ENCODE measurements at places on chromosomes 2 and 18.

- DNase-seq: no peak
Observed at GRCh38 chr2:144995482-144995881, 475.6 kb upstream of the ZEB2 start.

DNA sequence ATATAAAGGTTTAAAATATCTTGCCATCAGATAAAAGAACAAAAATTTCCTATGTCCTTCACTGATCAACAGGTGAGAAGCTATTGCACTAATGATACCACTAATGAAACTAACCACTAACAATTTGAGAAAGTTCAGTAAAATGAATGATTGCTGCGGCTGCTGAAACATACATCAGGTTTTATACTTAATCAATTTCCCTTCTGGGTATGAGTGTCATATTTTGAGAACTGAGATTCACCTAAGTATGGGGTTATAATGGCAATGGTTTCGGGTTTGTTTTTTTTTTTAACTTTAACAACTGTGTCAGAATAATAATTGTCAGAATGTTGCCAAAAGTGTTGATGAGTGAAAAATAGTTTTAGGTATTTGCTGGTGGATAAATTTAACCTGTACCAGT, 151.3 kb upstream of the SLC39A10 start:
- no peak for DNase-seq

DNA sequence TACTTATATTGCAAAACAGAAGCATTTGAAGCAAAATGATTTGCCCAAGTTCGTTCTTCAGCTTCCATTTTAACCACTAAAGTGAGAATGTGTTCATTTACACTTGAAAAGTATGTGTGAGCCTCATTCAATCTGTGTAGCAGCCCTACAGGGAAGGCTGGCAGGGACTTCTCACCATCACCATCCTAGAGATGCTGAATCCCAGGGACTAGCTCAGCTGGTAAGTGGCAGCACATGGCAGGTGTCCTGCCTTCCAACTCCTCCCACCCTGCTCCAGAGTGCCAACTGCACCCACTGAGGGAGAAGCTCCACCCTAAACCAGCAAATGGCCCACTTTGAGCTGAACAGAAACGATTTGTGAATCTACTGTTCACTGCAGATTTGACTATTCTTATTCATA, 91.5 kb downstream of the EN1 start:
- DNase-seq: no peak

GRCh38 chr2:6648596-6649247, 217.0 kb downstream of the CMPK2 start:
- peak; percentile 45 for DNase-seq

DNA sequence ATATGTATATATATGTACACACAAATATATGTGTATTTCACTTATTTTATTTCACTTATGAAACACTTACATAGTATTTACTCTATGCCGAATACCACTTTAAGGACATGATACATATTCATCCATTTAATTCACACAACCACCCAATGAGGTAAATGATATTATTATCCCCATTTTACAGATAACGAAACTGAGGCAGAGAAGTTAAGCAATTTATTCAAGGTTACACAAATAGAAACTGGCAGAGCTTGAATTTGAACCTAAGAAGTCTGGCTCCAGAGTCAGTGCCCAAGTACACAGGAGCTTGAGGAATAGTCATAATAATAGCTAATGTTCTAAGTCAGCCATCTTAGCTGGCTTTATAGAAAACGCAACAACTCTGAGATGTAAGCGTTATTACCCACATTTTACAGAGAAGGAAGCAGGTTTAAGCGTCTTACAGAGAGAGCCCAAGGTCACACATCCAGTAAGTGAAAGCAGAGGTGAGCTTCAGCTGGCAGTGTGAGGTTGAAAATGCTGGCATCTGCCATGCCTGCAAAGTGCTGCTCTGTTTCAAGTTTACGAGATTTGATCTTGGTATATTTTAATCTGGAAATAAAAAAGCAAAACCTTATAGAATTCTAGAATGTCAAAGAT, 326.9 kb downstream of the LPIN1 start:
- DNase-seq: no peak

DNA sequence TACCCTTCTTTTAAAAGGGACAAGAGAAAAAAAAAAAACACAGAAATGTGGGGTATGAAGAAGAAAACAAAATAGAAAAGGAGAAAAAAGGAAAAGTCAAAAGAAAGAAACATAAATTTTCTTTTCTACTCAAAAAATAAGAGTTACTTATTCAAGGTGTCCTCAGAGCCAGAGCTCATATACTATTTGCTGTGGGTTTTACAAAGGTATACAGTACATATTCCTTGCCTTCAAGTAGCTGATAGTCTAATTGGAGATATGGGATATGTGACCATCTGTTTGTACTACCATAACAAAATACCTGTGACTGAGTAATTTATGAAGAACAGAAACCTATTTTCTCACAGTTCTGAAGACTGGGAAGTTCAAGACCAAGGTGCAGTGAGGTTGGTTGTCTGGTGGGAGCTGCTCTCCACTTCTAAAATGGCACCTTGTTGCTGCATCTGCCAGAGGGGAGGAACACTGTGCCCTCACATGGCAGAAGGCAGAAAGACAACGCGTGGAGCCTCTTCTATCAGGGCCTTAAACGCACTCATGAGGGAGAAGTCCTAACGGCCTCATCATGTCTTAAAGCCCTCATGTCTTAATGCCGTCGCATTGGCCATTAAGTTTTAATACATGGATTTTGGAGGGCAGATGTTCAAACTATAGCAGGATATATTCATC, 33.9 kb downstream of the NBAS start:
- DNase-seq: no peak

GRCh38 chr2:38074058-38074763, 1.7 kb downstream of the CYP1B1 start:
- DNase-seq: no peak

- DNase-seq: no peak
Observed at GRCh38 chr2:55345064-55345463, 74.6 kb downstream of the CCDC88A start.

DNA sequence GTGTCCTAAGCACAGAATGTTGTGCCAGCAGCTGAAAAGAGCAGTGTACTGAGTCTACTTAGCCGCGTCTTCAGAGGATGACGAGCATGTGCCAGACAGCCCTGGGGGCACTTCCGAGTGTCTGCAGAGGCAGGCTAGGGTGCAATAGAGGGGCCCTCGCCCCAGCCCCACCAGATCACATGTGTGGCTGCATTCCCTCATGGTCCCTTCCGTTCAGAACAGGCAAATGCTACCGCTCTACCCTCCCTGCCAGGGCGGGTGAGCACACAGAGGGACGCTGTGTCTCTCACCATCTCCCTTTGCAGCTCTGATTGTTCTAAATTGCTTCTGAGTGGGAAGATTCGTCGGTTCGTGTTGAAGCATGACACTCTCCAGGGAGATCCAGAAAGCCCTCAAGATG, 212.2 kb upstream of the RAB12 start:
- DNase-seq: no peak

GRCh38 chr18:10217211-10217610, 237.2 kb upstream of the APCDD1 start:
- no peak for DNase-seq

DNA sequence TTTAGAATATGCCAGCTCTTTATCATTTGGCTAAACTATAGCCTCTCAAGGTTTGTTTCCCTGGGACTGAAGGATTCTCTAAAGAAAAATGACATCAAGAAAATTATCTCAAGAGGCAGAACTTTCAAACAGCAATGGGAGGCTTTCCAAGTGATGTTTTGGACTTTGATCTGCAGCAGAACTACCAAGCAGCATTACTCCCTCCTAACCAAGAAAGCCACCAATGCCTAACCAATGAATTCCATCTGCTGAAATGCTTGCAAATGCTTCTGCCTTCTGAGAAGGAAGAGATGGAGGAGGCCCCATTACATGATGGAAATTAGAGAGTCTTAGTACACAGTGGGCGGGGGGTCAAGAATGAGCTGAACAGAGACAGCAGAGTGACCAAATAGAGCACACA, 95.1 kb upstream of the SLC35G4 start:
- no peak for DNase-seq

DNA sequence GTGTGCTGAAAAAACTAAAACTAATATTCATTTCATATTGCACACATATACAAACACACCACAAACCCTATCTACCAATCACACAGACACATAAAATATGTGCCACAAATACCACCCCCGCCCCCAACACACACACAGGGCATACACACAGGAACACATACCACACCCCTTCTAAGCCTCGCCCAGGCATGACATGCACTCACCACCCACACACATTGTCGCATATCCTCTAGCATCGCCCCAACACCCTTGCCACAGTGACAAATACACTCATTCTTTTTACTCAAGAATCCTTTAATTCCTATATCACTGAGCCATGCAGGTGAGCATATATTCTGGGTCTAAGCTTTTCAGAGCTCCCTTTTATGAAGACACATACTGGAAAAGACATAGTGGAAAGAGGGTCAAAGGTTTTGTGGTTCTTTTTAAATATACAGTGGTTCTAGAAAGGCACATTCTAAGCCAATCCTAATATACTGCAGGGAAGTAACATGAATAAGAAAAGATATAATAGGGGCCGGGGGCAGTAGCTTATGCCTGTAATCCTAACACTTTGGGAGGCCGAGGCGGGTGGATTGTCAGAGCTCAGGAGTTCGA, 24.5 kb upstream of the LCLAT1 start:
- DNase-seq: peak; percentile 34

DNA sequence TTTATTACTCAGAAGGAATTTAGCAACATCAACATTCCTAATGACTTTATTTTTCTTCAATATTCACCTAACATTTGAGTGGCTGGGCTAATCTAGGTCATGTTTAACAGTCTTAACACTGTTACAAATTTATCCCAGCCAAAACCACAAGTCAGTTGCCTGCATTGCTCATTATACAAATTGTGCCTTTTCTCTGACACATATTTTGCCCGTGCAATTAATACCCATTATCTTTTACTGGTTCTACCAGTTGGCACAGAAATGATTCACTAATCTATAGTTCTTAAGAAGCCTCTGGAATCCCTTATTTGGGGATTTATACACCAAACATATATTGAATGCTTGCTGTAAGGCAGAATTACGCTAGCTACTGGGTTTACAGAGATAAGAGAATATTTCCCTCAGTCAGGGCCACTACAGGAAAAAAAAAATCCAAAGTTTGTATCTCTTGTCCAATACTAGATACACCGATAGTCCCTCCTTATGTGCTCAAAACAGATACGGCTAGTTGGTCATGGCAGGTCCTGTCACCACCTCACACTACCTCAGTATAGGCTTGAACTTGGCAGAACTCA, 46.3 kb downstream of the ZCCHC2 start:
- DNase-seq: no peak

DNA sequence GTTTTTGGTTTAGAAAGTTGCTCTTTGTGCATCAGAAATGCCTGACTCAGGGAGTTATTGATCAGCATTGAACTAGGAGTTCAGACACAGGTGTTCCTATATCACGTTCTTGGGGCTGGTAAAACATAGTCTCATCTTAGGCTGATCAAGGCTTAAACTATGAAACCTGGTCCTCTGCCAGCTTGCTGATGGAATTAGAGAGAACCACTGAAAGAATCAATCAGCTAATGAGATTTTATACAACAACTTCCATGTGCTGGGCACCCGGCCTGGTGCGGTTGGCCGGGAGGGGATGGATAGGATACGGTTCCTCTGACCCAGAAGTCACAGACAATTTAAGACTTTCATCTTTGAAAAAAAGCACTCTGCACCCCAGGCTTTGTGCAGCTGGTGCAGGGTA, 164.9 kb downstream of the RDH14 start:
- no peak for DNase-seq

DNA sequence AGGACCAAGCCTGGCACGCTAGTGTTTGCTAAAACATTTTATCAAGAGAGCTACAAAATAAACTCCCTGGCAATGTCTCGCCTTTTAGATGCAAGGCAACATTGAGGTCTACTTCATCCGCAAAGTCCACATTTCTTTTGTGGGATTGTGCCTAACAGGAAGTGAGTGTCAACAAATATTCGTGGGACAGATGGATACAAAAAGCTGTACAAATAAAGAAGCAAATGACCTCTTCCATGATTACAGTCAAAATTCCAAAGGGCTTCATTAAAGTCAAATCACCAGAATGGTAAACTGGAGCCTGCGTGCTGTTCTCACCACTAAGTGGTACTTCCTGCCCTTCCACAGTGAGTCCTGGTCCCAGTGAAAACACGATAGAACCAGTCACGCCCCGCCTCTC, 40.4 kb downstream of the L3MBTL4 start:
- no peak for DNase-seq

GRCh38 chr2:154689158-154689557, 9.3 kb upstream of the KCNJ3 start:
- DNase-seq: no peak

- DNase-seq: no peak
Observed at GRCh38 chr18:744832-745597, 32.6 kb upstream of the ENOSF1 start.

DNA sequence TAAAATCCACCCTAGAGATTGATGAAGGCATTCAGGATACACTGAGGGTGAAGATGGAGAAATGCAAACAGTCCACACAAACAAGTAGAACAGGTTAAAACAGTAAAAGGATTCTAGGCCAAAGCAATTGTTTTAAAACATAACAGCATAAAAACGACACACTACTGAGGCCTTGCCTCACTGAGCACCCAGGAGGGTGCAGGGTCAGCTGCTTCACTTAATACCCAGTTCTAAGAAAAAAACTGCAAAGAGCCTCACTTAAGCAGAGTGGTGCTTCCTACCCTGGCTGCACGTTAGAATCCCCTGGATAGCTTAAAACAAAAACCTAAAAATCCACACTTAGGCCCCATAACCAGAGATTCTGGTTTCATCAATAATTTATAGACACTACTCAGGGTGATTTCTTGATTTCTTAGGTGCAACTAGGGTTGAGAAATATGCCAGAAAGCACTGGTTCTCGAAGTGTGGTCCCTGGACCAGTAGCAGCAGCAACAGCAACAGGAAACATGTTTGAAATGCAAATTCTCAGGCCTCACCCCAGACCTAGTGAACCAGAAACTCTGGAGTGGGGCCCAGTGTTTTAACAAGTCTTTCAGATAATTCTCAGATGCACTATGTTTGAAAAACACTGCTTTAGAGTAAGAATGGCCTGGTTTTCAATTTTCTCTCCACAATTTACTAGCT, 279.1 kb downstream of the ZEB2 start:
- DNase-seq: no peak

DNA sequence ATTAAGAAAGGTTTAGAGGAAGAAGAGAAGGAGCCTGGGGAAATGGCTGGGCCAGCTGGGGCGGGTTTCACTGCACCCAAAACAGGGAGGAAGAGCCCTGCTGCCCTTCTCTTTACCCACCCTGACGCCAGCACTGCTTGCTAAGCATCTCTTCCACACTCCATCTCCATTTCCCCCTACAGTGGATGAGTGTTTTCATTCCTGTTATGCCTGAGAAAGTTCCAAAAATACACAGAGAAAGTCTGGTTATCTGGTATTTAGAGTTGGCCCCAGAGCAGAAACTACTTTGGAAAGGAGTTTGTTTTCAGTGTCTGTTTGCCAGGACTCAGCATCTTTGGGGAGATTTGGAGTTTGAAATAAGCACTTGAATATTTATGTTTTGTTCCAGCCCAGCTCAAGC, 451.0 kb downstream of the SLC4A3 start:
- peak; percentile 82 for DNase-seq

- no peak for DNase-seq
Observed at GRCh38 chr2:10132596-10132995, 10.1 kb downstream of the RRM2 start.

- DNase-seq: peak; percentile 91
Observed at GRCh38 chr2:239328351-239329191, 72.2 kb downstream of the HDAC4 start.

Data from astrocyte of the hippocampus (primary cell).